ENCODE measurements at places on chromosomes 13 and 19.
A peak's percentile ranks its signal among the peaks of the same experiment; 100 is the strongest.

DNA sequence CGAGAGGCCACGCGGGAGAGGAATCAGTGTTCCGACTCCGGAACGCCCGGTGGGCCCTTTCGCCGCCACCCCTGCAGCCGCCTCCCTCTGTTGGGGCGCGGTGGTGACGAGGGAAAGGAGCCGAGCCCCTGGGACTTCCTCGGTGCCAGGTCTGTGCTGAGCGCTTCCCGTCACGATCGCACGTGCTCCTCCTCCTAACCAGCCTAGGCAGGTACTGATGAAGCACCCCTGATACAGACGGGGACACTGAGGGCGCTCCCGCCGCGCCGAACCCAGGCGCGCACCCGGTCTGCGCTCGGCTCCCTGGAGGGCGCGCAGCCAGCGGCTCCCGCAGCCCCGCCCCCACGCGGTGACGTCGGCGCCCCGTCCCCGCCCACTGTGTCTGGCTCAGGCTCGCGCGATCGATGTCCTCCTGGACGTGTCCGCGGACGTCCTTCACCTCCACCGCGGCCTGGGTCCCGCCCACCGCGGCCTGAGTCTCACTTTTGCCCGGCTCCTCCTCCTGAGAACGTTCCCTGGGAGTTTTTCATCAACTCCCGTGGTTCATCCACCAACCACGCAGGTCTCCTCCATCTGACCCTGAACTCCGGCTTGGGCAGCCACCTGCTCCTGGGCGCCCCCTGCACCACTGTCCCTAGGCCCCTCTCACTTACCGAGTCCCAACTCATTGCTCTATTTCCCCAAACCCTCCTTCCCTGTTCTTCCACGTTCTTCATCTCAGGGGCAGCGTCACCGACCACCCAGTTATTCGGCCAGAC is 2.6 kb upstream of the KLK15 start:
- H3K36me3 ChIP-seq, result peaks cover 2% of the 10 kb centered on the region
- H3K27me3 ChIP-seq, result peaks cover 70% of the 10 kb centered on the region
- H3K4me3 ChIP-seq, result peak overlapping the region; percentile 79
- H3K4me1 ChIP-seq, result peaks cover 18% of the 10 kb centered on the region
- H3K27ac ChIP-seq, result no peak overlapping the region
- peak; percentile 28 for DNase-seq

DNA sequence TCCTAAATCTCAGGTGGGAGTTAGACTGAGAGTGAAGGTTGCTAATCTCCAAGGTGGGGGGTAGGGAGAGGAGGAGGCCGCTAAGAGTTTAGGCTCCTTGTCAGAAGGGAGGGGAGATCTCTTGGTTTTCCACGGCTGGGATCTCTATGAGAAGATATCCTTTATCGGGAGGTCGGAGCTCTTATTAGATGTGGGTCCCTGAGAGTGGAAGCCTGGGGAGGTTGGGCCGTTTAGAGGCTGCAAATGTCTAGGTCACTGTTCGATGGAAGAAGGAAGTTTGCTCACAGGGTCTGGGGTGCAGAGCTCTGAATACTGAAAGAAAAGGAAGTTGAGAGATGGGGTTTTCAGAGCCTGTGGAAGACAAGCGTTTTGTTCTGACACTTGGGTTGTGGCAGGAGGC is 3.8 kb downstream of the MYADM start:
- H3K4me3 ChIP-seq, result peak overlapping the region; percentile 66
- peaks cover 62% of the 10 kb centered on the region for H3K4me1 ChIP-seq
- peak; percentile 11 for DNase-seq
- peak overlapping the region; percentile 100 for H3K27ac ChIP-seq
- peaks cover 89% of the 10 kb centered on the region for H3K36me3 ChIP-seq

GRCh38 chr13:36548129-36548528 is 115.8 kb downstream of the CCNA1 start:
- no peaks in the 10 kb centered on the region for H3K36me3 ChIP-seq
- H3K27me3 ChIP-seq, result no peaks in the 10 kb centered on the region
- no peak overlapping the region for H3K4me3 ChIP-seq

- peaks cover 23% of the 10 kb centered on the region for H3K4me1 ChIP-seq
Measured at GRCh38 chr13:113929628-113930615, 44.0 kb downstream of the C13orf46 start.

DNA sequence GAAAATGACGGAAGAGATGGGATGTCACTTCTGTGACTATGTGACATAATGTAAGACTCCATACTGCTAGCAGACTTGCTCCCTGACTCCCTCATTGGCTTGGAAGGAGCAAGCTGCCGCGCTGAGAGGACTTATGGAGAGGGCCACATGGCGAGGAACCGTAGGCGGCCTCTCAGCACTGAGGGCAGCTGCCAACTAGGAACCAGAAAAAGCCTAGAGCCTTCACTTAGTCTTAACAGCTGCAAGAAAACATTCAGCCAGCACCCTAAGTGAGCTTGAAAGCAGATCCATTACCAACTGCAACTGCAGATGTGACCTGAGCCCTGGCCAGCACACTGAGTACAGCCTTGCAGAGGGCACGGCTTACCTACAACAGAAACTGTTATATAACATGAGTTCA is 33.9 kb downstream of the USP12 start:
- peaks cover 27% of the 10 kb centered on the region for H3K4me1 ChIP-seq
- no peaks in the 10 kb centered on the region for H3K27me3 ChIP-seq
- no peak overlapping the region for H3K27ac ChIP-seq
- peaks cover 5% of the 10 kb centered on the region for H3K36me3 ChIP-seq
- no peak for DNase-seq
- no peak overlapping the region for H3K4me3 ChIP-seq

DNA sequence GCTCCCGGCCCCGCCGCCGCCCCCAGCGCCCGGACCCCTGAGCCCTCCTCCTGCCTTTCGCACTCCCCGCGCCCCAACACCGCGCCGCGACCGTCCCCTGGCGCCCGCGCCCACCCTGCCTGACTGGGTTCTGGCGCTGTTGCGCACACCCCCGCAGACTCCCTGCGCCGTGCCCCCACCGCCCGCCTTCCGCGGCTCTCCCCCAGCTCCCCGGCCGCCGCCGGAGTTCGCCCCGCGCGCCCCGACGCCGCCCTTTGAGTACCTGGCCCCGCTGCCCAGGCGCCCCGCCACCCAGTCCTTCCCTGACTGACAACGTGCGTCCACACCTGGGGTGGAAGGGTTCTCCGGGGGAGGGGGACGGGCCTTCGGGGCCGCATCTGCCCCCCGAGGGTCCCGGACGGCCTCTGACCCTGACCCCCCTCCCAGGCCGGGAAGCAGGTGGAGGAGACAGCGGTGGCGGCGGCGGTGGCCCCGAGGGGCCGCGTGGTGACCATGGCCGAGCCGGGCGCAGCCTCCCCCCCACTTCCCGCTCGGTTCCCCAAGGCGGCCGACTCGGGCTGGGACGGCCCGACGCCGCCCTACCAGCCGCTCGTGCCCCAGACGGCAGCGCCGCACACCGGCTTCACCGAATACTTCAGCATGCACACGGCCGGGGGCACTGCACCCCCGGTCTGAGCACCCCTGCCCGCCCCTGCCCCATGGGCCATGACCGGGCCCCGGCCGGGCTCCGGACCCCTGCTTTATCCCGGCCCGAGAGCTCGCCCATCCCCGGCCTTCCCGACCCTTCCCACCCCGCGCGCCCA is 1.4 kb upstream of the MEGF8 start:
- H3K36me3 ChIP-seq, result peaks cover 7% of the 10 kb centered on the region
- no peak overlapping the region for H3K27ac ChIP-seq
- peaks cover 9% of the 10 kb centered on the region for H3K27me3 ChIP-seq
- DNase-seq, result no peak

GRCh38 chr19:1853295-1854038 is 5.2 kb upstream of the REXO1 start:
- H3K4me1 ChIP-seq, result peaks cover 35% of the 10 kb centered on the region
- H3K27ac ChIP-seq, result peak overlapping the region; percentile 79
- no peaks in the 10 kb centered on the region for H3K27me3 ChIP-seq

GRCh38 chr13:30664689-30665275 is 47.1 kb downstream of the USPL1 start:
- H3K36me3 ChIP-seq, result peaks cover 1% of the 10 kb centered on the region
- H3K4me3 ChIP-seq, result no peak overlapping the region
- DNase-seq, result no peak

GRCh38 chr13:103157434-103158145 is 91.4 kb upstream of the SLC10A2 start:
- H3K27ac ChIP-seq, result no peak overlapping the region
- H3K27me3 ChIP-seq, result no peaks in the 10 kb centered on the region
- no peak overlapping the region for H3K4me3 ChIP-seq
- no peaks in the 10 kb centered on the region for H3K4me1 ChIP-seq

GRCh38 chr13:93254775-93255174 is 28.2 kb downstream of the GPC6 start:
- no peaks in the 10 kb centered on the region for H3K36me3 ChIP-seq
- no peaks in the 10 kb centered on the region for H3K4me1 ChIP-seq
- no peak overlapping the region for H3K27ac ChIP-seq
- H3K27me3 ChIP-seq, result no peaks in the 10 kb centered on the region
- no peak for DNase-seq
- no peak overlapping the region for H3K4me3 ChIP-seq

GRCh38 chr13:49643035-49643646 is 14.8 kb downstream of the ARL11 start:
- peaks cover 6% of the 10 kb centered on the region for H3K4me1 ChIP-seq
- no peak for DNase-seq
- H3K27me3 ChIP-seq, result no peaks in the 10 kb centered on the region
- H3K27ac ChIP-seq, result no peak overlapping the region

GRCh38 chr19:7908078-7908699 is 4.5 kb downstream of the MAP2K7 start:
- H3K4me1 ChIP-seq, result peaks cover 36% of the 10 kb centered on the region
- H3K27me3 ChIP-seq, result no peaks in the 10 kb centered on the region
- DNase-seq, result no peak
- H3K27ac ChIP-seq, result peak overlapping the region; percentile 76
- peaks cover 42% of the 10 kb centered on the region for H3K36me3 ChIP-seq

DNA sequence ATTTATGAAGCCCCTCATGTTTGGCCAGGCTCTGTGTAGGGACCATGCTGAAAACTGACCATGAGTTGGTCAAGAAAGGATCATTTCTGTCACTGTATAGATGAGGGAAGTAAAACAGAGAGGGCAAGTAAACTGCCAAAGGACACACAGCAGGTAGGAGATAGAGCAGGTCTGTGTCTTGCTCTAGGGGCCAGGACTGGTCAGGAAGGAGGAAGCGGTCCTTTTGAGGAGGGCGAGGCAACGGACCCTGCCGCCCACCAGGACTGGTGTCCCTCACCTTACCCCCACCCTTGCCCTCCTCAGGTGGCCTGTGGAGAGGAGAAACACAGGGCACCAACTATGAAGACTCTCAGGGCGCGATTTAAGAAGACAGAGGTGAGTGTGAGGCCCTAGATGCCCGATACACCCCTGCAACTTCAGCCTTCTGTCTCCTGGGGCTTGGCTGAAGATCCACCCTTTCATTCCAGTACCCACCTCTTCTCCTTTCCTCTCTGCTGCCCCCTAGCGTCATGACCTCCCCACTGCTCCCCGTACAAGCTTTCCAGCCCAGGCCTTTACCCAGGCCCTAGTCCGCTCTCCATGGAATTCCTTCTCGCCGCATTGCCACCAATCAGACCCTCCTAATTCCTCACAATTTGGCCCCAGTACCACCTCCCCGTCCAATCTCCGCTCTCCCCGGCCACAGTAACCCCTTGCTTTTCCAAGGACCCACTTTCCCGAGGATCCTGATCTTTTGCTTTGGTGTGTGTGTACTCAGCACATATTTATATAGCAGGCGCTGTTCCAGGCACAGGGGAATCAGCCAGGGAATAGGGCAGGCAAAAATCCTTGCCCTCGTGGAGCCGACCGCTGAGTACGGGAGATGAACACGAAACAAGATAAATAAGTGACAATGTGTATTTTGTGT is 3.9 kb downstream of the ANKRD24 start:
- peak; percentile 72 for DNase-seq
- no peaks in the 10 kb centered on the region for H3K27me3 ChIP-seq
- no peak overlapping the region for H3K4me3 ChIP-seq
- peaks cover 13% of the 10 kb centered on the region for H3K36me3 ChIP-seq
- peak overlapping the region; percentile 33 for H3K27ac ChIP-seq

GRCh38 chr13:49436890-49437289 is 7.0 kb downstream of the CAB39L start:
- H3K36me3 ChIP-seq, result peaks cover 4% of the 10 kb centered on the region
- H3K4me3 ChIP-seq, result no peak overlapping the region
- no peaks in the 10 kb centered on the region for H3K27me3 ChIP-seq
- no peak overlapping the region for H3K27ac ChIP-seq
- DNase-seq, result no peak

- H3K27me3 ChIP-seq, result peaks cover 89% of the 10 kb centered on the region
- H3K4me1 ChIP-seq, result peaks cover 12% of the 10 kb centered on the region
- H3K27ac ChIP-seq, result peak within 1 kb of the TSS; percentile 29
- DNase-seq, result peak; percentile 16
- H3K36me3 ChIP-seq, result peaks cover 6% of the 10 kb centered on the region
Measured at GRCh38 chr13:75482070-75482819, at the start of gene TBC1D4. TBC1D4 (minus strand) TSS chr13:75482169; CDS start chr13:75481767, 402 bp downstream.

DNA sequence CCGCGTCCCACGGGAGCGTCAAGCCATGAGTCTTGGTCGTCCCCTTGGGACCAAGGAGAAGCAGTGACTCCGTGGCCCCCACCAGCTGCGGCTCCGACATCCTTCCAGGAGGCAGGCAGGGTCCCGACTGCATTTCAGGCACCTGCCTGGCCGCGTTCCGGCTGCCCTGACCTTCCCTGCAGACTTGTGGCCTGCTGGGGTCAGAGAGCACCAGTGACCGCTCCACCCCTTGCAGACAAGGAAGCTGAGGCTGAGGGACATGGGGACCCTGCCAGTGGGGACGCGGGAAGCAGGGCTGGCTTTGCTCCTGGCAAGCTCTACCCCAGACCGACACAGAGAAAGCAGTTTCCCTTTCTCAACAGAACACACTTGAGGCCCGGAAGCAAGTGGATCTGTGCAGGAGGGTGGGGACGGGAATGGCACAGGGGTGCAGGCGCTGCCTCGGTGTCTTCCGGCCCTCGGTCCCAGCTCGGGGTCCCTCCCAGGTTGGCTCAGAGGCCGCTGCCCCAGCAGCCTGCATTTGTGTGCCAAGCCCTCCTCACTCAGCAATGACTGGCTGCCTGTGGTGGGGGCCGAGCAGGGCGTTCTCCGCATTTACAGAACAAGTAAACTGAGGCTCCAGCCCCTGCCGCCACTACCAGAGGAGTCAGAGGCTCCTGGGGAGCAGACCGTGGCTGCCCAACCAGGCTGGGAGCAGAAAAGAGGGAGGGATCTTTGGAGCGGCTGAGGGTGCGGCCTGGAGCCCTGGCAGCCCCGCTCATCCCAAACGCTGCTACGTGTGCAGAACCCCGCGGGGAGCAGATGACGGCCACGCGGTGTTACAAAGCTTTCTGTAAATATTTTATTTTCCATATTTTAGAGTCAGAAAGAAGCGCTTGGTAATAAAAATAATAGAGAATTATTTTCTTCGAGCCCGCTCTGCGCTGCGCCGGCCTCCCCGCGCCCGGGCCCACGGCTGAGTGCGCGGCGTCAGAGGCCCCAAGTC is 43.9 kb downstream of the GAS6 start:
- no peak overlapping the region for H3K4me3 ChIP-seq
- no peak overlapping the region for H3K27ac ChIP-seq
- no peak for DNase-seq
- peaks cover 16% of the 10 kb centered on the region for H3K4me1 ChIP-seq
- peaks cover 10% of the 10 kb centered on the region for H3K36me3 ChIP-seq

DNA sequence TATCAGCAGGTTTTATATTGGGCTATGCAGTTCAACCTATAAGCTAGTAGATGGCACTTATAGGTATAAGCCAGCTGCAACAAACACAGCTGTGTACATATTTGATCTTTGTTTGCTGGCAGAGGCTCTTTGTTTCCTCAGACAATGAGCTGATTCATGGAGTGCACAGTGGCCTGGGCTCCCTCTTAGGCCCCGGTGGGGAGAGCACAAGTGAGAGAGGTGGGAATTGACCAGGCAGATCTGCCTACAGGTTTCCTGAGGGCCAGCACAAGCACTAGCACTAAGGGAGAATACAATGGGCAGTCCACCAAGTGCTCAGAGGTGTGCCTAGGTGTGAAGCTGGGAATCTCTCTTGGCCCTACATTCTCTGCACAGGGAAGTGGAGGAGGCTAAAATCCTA is 1390.7 kb downstream of the SLITRK5 start:
- H3K36me3 ChIP-seq, result no peaks in the 10 kb centered on the region
- no peaks in the 10 kb centered on the region for H3K4me1 ChIP-seq
- no peaks in the 10 kb centered on the region for H3K27me3 ChIP-seq
